ENCODE measurements at places on chromosomes 12 and 14. TPM values are rescaled to one million over a fixed set of nuclear protein-coding genes. Genes with fewer than 3 reads are reported as not detected.

PIANP gene
- total RNA-seq, result not detected

ALX1 gene
- total RNA-seq, result not detected

GRCh38 chr12:10408842-10409241 lies 715 bp downstream of the KLRC4 start:
- no peak overlapping the region for H3K4me3 ChIP-seq
- no peak for DNase-seq
- peaks cover 14% of the 10 kb centered on the region for H3K4me1 ChIP-seq
- H3K36me3 ChIP-seq, result no peaks in the 10 kb centered on the region

SALL2 gene
- total RNA-seq, result 0.47 TPM

DNA sequence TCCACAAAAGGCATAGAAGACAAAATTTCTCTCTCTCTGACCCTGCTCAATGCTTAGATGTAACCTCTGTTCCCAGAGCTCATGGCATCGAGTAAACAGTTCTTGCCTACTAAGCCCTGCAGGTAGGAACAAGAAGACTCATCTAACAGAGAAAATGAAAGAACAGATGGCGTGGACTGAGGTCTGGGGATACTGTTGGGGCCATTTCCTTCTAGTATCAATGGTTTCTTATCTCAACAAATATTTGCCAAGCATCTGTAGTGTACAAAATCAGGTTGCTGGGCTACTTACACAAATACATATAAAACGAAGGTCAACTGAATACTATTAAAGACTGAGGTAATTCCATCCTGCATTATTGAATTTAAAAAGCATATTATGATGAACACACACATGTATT lies 93.3 kb downstream of the RIMBP2 start:
- H3K27me3 ChIP-seq, result no peaks in the 10 kb centered on the region
- H3K4me1 ChIP-seq, result no peaks in the 10 kb centered on the region
- no peaks in the 10 kb centered on the region for H3K36me3 ChIP-seq
- DNase-seq, result no peak
- H3K4me3 ChIP-seq, result no peak overlapping the region

DNA sequence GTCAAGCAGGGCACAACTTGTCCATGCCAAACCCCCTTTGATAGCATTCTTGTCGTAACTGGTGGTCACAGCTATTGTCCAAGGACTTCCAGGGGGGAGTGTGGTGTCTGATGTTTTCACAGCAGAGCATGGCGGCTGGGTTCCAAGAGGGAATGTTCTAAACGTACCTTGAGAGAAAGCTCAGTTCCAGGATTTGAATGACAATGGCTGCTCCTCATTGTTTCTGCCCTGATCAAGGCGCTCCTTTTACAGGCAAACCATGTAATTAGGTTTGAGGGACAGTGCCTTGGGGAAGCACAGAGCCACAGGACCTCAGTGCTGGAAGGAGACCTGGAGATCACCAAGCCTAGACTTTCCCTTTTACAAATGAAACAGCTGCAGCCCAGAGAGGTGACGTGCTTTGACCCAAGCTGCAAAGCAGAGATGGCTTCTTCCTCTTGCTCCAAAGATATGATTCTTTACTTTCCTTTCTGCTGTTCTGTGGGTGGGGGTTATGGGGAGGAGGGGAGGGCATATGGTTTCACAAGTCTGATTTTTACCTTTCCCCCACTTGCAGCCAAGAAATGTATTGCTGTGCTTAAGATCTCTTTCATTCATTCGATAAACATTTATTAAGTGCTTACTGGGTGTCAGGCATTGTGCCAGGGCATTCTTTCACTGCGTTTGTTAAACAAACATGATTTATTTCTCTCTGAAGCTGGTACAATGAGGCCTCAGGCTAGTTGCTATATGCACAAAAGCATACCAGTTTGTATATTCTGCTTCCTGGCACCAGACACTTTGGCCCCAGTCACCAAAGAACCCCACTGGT lies 172.8 kb downstream of the KTN1 start:
- H3K27me3 ChIP-seq, result no peaks in the 10 kb centered on the region
- H3K27ac ChIP-seq, result 0 out of 2 replicates have a peak overlapping the region, but pooled peaks have one; percentile 7
- DNase-seq, result no peak
- no peaks in the 10 kb centered on the region for H3K36me3 ChIP-seq
- peaks cover 26% of the 10 kb centered on the region for H3K4me1 ChIP-seq
- H3K4me3 ChIP-seq, result no peak overlapping the region

GRCh38 chr12:92596383-92596782 lies 106.4 kb upstream of the PLEKHG7 start:
- no peak overlapping the region for H3K4me3 ChIP-seq
- H3K27ac ChIP-seq, result no peak overlapping the region
- no peaks in the 10 kb centered on the region for H3K27me3 ChIP-seq
- no peak for DNase-seq
- H3K36me3 ChIP-seq, result no peaks in the 10 kb centered on the region

SIRT4 gene
- 2.8 TPM for total RNA-seq

RHEBL1 gene
- 2.8 TPM for total RNA-seq

DNA sequence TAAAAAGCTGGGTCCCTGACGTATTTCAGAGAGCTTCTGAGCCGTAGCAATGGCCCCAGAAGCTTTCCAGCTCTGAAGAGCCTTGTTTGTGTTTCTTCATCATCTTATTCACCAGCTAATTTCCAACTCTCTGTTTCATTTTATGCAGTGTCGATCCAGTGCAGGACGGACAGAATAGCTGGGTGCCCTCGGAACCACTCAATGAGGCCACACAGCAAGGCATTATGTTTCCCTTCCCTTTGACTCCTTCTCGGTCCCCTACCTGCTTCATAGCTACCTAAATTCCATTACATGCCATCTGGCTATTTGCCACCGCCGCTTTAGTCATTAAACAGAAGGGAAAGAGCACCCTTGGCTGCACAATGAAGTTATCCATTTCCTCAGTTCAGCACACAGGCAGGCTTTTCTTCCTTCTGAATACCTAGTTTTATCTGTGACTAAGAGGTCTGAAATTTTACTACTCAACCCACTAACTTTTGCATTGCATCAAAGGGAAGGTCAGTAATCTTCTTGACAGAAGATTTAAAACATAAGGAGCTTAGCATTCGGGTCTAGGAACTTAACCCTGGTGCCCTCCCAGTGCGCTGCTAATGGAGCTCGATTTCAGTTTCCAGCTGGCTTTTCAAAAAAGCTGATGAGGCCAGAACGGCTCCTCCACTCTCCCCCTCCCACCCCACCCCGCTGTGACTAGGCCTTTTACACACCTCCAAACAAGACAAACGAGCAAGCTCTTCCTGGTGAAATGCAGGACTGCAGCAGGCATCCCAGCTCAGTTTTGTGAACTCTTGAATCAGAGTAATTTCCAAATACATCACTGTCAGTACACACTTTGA lies 176.8 kb downstream of the GXYLT1 start:
- no peaks in the 10 kb centered on the region for H3K36me3 ChIP-seq
- no peak overlapping the region for H3K27ac ChIP-seq
- no peaks in the 10 kb centered on the region for H3K4me1 ChIP-seq
- H3K4me3 ChIP-seq, result no peak overlapping the region
- DNase-seq, result no peak
- H3K27me3 ChIP-seq, result no peaks in the 10 kb centered on the region

DNA sequence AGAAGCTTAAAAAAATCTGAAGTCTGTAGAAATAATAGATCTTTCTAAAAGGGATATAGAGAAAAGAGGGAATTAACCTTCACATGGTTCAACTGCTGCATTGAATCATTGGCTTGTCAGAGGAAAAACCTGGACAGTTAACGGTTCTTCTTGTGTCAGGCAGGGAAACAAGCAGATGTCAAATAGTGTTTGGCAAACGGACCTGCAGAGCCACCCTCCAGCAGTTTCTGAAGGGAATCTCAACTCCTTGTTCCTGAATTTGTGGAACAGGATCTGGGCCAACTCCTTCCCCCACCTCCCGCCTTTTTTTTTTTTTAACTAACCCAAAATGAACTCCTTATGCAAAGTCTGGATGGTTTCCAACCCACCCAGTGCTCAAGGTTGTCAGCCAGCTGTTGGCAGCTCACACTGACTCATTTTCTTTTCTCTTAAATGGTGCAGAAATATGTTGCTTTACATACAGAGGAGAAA lies 187.3 kb downstream of the CAND1 start:
- H3K4me3 ChIP-seq, result no peak overlapping the region
- no peaks in the 10 kb centered on the region for H3K4me1 ChIP-seq
- no peak overlapping the region for H3K27ac ChIP-seq
- DNase-seq, result no peak
- no peaks in the 10 kb centered on the region for H3K36me3 ChIP-seq
- H3K27me3 ChIP-seq, result no peaks in the 10 kb centered on the region

PLEKHD1 gene
- 1.2 TPM for total RNA-seq

All from HCT116 (cell line).